Right cardiac atrium (tissue), 5 donors: ENCODE measurements at places on chromosomes 2 and 18. TPM values are rescaled to one million over a fixed set of nuclear protein-coding genes. Genes with fewer than 3 reads are reported as not detected.

- DNase-seq: no peak
Measured at GRCh38 chr2:197858607-197859140, 54.3 kb downstream of the PLCL1 start.

GRCh38 chr2:215794829-215795546 lies 218.4 kb downstream of the MREG start:
- DNase-seq: no peak

DNA sequence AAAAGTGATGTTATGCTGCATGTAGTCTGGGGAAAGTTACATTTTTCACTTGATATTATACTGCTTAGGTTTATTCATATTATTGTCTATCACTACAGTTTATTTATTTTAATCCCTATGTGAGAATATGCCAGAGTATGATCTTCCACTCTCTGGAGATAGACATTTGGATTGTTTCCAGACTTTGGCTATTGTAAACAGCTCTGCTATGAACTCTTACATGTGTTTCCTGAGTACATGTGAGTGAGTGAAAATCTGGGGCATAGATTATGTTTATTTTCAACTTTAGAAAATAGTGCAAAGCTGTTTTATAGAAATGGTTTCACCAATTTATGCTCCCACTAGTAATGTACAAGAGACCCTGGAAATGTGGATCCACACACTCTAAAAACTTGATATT lies 49.0 kb upstream of the EPAS1 start:
- no peak for DNase-seq

GRCh38 chr2:101230541-101231001 lies 22.1 kb upstream of the CNOT11 start:
- DNase-seq: no peak

DNA sequence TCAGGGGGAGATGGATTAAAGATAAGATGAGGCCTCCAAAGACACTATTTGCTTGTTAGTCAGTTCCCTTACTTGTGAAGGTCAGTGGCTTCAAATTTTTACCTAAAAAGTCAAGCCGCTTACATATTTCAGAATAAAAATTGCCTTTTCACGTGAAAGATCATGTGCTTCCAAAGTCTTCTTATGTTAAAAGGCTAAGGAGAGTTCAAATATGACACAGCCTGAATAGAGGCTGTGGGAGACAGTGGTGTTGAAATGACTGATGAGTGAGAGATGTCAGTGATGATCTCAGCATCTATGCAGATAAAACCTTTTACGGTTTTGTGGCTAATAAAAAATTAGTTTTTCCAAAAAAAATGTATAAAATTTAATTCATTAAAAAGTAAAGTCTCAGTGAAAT lies 40.5 kb downstream of the UPP2 start:
- DNase-seq: no peak

DNA sequence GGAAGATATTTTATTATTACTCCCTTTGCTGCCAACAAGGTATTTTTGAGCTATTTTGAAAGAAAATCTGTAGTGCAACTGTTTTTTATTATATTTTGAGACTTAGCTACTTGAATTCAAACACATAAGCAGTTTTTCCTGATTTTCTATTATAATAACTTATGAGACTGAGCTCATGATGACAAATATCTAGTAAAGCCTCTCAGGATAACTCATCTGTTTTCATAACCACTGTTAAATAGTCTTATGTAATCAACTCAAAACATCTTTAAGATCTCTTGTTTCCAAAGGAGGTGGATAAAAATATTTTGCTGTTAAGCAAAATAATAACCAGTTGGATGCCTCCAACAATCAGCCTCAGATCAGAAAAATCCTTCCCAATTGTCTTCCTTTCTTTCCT lies 21.9 kb upstream of the PPP1CB start:
- no peak for DNase-seq

- no peak for DNase-seq
Measured at GRCh38 chr2:37877457-37878315, 47.4 kb upstream of the RMDN2 start.

DNA sequence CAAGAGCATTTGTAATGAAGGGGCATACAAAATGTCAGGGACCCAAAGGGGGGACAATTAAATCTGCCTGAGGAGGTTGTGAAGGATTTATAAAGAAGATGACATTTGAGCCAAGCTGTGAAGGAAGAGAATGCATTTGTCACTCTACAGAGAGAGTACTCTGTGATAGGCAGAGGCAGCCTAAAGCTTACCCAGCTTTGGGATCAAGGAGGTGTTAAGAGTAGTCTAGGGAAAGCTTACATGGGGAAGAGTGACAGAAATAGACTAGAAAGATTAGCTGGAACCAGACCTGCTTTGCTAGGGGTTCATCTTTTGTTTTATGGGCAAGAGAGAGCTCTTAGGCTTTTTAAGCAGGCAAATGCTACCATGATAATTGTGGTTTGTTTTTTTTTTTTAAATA lies 169.1 kb upstream of the CYP26B1 start:
- no peak for DNase-seq

DNA sequence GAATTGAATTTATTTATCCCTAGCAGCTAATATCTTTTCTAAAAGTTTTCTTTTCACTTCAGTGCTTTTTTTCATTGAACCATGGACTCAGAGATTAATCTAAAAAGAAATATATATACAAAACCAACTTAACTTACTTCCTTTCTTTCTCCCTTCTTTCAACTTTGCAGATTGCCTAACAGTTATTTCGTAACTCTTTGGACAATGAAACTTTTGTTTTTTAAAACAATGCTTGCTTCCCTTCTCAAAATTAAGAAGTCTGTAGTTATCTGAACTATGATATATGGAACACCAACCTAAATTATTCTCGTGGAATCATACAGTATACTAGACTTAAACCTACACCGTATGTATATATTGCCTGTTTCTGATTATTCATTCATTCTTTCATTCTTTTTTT lies 62.9 kb downstream of the MIB1 start:
- DNase-seq: no peak

DNA sequence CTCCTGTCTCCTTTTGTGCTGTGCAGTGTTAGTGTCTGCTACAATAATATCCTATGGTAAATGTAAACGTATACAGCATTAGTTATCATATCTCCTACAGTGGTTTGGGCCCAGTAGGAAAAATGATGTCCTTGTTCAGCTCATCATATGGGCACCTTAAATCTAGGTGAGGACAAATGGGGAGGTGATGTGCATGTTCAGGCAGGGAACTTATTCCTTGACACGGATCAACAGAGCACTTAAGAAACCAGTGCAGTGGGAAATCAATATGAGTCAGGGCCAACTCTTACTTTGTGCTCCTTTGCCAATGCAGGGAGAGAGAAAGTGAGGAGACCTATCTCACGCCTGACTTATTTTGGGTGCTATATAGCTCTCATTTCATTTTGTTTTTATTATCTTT lies 76.4 kb downstream of the KLHL14 start:
- DNase-seq: no peak

DNA sequence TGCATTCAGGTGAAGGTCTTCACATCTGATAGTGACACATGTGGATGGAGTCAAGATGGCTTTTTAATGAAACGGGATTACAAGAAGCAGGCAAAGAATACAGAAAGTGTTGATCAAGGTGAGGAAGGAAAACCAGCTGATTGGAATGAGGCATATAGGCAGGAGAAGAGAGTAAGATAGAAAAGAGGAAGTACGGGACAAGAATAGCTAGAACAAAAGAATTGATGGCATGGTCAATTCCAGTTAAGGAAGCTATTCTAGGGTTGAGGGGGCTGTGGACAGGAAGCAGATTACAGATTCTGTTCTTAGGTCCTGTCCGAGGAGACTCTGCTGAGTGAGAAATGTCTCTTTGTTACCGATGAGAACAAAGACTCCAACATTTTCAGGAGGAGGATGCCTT lies 13.2 kb upstream of the NCK2 start:
- no peak for DNase-seq

DNA sequence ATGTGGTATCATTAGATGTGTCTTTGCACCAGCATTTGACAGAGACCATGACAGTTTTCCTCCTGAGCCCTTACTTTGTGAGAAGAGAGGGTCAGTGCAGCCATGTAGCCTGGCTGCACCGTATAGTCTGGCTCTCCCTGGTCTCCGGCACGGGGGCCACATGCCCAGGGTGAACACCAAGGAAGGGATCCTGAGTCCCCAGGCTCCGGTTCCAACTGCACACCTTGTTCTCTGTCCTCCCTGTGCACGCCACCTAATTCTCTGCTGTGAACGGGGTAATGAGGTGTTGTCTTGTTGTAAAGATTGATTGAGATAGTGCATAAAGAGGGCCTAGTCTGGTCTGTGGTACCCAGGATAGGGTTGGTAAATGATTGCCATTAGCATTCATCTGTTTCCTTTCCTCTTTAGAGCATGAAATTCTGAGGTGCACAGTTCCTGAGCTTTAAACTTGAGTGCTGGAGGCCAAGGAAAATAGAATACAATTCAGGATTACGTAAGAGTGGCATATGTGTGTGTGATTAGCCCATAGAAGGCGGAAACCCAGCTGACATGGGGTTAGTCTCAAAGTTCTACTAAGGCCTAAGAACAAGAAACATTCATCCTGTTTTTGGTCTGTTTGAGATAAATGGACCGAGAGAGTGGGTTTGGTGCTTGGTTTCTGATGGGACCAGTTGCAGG lies 55.5 kb downstream of the NCK2 start:
- no peak for DNase-seq

GRCh38 chr18:57542126-57542525 lies 44.4 kb downstream of the FECH start:
- no peak for DNase-seq

- DNase-seq: no peak
Measured at GRCh38 chr2:155872396-155872795, 460.1 kb downstream of the NR4A2 start.

DNA sequence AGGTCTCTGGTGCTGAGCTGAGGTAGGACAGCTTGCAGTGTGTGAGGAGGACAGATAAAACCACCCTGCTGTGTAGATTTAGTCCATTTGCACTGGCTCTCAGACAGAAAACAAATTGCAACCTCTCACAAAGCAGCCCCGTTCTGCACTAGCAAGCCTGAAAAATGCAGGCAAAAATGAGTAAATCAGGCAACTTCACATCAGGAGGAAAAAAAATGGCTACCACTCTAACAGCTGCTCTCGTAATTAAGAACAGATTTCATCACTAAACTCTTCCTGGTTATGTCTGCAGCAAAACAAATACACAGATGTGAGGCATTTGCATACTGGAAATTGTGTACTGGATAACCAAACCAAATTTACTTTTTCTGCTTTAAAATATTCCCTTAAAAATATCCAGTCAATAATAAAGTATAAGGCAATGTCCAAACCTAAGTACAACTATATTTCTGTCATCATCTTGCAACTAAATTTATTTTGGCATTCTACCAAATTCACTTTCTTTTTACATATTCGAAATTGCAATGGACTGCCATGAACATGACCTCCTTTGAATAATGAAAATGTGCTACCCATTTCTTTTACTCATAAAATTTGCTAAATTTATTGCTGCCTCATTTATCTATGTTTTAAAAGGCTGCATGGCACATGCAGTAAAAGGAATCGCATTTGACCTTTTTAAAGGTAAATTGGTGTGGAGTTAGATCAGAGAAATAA lies 157.4 kb downstream of the AFF3 start:
- DNase-seq: no peak

DNA sequence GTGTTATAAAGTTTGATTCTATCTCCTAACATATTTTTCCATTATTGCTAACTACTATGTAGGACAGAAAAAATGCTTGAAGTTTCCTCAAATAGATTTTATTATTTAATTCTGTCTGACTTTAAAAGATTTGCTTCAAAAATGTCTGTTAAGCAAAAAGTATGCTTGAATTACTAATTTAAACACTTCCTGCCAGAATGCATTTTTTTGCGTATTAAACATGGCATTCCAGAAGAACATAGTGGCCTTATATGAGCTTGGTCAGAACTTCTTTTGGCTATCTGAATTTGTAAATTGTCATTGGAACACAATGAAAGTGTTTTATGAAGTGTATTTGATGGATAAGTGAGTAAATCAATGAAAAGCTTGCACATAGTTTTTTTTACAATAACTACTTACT lies 37.8 kb downstream of the MBD5 start:
- DNase-seq: no peak

GRCh38 chr18:51712821-51713220 lies 515.3 kb upstream of the MEX3C start:
- DNase-seq: no peak

- no peak for DNase-seq
Measured at GRCh38 chr2:69989009-69989408, 27.6 kb upstream of the ASPRV1 start.

Gene OXER1
- 0.70 TPM for total RNA-seq

Gene UNC80
- 0.06 TPM for total RNA-seq

Gene SNORC
- 1.6 TPM for total RNA-seq

Gene SLC11A1
- 19.5 TPM for total RNA-seq

Gene TMEM163
- 4.1 TPM for total RNA-seq
